Activated naive CD8-positive, alpha-beta T cell treated with anti-CD3 and anti-CD28 coated beads, Interleukin-2, amount 50 U/mL, for 24 hours (primary cell): ENCODE measurements at places on chromosomes 12 and 14.

GRCh38 chr12:106459124-106459523 is 101.6 kb downstream of the POLR3B start:
- DNase-seq, result no peak
- peaks cover 49% of the 10 kb centered on the region for H3K36me3 ChIP-seq
- H3K4me3 ChIP-seq, result no peak overlapping the region
- peaks cover 12% of the 10 kb centered on the region for H3K4me1 ChIP-seq

DNA sequence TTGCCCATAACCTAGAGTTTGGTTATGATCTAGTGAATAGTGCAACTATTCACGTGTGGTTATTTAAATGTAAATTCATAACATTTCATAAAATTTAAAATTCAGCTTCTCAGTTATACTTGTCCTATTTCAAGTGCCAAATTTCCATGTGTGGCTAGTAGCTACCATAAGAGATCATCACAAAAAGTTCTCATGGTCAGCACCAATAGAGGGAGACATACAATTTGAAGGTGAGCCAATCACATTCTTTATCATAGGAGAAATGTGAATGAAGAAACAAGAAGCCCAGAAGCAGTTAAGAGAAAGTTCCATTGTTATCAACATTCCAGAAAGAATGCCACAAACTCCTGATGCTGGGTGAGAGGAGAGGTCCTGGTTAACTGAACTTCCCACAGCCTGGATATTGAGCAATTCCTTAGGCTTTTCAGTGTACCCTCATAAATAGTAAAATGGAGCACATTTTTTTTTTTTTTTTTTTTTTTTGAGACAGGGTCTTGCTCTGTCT is 892.9 kb upstream of the USP15 start:
- no peaks in the 10 kb centered on the region for H3K27me3 ChIP-seq
- H3K27ac ChIP-seq, result no peak overlapping the region
- no peak for DNase-seq
- H3K4me3 ChIP-seq, result no peak overlapping the region
- no peaks in the 10 kb centered on the region for H3K36me3 ChIP-seq

DNA sequence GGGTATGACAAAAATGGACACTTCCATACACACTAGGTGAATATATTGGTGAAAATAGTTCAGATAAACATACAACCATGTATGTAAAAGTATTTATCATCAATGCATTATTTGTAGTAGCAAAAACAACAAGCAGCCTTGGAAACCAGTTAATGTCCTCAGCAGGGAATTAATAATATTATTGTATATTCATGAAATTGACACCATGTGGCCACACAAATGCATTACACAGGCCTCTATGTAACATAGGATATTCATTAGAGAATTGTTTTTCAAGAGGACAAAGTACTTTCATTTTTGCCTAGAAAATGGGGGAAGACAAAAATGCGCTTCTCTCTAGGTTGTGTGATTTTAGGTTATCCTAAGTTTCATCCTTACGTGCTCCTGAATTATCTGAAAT is 24.3 kb downstream of the SPRING1 start:
- no peak overlapping the region for H3K4me3 ChIP-seq
- peaks cover 8% of the 10 kb centered on the region for H3K4me1 ChIP-seq
- H3K36me3 ChIP-seq, result peaks cover 15% of the 10 kb centered on the region
- no peak overlapping the region for H3K27ac ChIP-seq
- DNase-seq, result no peak
- H3K27me3 ChIP-seq, result no peaks in the 10 kb centered on the region

GRCh38 chr14:38003746-38004609 is 203.7 kb upstream of the SSTR1 start:
- H3K4me1 ChIP-seq, result no peaks in the 10 kb centered on the region
- H3K36me3 ChIP-seq, result no peaks in the 10 kb centered on the region
- H3K4me3 ChIP-seq, result no peak overlapping the region
- no peak overlapping the region for H3K27ac ChIP-seq

- no peak for DNase-seq
- H3K27me3 ChIP-seq, result peaks cover 2% of the 10 kb centered on the region
- H3K36me3 ChIP-seq, result no peaks in the 10 kb centered on the region
Observed at GRCh38 chr12:42690264-42690663, 100.7 kb upstream of the PRICKLE1 start.

- H3K36me3 ChIP-seq, result no peaks in the 10 kb centered on the region
- no peak for DNase-seq
- H3K27me3 ChIP-seq, result peaks cover 6% of the 10 kb centered on the region
Observed at GRCh38 chr12:76219806-76220205, 128.4 kb downstream of the BBS10 start.

- peaks cover 10% of the 10 kb centered on the region for H3K27me3 ChIP-seq
- DNase-seq, result no peak
- H3K27ac ChIP-seq, result no peak overlapping the region
- peaks cover 40% of the 10 kb centered on the region for H3K4me1 ChIP-seq
- no peak overlapping the region for H3K4me3 ChIP-seq
Observed at GRCh38 chr14:69355607-69356281, 42.4 kb downstream of the ERH start.
